IMR-90 (cell line): ENCODE measurements at places on chromosomes 1 and 21.
A peak's percentile ranks its signal among the peaks of the same experiment; 100 is the strongest.

DNA sequence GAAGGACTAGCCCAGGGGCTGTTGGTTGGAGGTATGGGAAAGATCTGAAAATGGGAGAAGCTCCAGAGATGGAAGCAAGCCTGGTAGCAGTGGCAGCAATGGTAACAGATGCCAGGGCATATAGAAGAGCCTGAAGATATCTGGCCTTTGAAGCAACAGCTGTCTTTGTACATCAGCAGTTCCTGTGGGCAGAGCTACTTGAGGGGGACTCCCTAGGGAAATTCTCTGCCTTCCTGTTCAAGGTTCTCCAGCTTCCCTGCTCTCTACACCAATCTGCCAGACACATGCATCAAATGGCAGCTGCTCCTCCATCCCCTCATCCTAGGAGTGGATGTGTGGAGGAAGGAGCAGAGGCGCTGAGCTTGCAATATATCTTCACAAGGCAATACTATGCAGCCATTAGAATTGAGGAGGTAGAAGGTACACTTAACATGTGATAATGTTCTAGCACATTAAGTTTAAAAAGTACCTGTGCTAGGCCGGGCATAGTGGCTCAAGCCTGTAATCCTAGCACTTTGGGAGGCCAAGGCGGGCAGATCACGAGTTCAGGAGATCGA, 2.2 kb downstream of the TMEM35B start:
- DNase-seq, result no peak

DNA sequence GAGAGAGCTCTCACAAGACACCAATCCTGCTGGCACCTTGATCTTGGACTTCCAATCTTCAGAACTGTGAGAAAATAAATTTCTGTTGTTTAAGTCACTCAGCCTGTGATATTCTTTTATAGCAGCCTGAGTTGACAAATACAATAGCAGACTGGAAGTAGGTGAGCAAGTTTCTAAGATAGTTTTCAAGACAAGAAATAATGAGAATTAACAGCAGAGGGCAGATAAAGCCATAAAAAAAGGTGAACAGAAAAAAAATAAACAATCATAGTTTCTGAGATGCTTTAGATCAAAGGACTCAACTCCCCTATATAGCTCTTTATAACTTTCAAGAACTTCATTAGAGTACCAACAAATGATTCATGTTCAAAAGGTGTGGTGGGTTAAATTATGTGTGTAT, 119.8 kb downstream of the PLPPR5 start:
- no peak for DNase-seq

DNA sequence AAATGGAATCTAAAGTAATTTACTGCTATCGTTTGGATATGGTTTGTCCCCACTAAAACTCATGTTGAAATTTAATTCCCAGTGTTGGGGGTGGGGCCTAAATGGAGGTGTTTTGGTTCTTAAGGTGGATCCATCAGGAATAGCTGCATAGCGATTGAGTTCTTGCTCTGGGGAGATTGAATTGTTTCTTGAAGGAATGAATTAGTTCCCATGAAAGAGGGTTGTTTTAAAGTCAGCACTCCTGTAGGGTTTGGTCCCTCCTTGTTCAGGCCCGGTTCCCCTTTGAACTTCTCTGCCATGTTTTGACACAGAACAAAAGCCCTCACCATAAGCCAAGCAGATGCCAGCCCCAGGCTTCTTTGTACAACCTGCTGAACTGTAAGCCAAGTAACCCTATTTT, 170.9 kb downstream of the COL11A1 start:
- DNase-seq, result no peak

GRCh38 chr21:31616216-31616615, 43.3 kb upstream of the SOD1 start:
- no peak for DNase-seq

DNA sequence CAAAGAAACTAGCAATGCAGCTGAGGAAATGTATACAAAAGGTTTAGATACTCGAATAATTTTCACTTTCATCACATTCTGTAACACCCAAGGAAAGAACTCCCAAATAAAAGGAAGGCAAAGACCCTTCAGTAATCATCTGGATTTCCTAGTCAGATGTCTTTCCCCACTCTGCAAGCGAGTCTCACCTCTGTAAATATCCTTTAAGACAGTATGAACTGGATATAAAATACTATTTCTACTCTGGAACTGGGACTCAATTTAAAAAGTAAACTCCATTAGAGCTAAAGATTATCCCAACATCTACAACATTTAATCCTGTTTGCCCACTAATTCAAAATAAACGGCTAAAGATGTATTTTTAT, 27.0 kb downstream of the C2CD2 start:
- no peak for DNase-seq

- no peak for DNase-seq
These were observed 433.0 kb downstream of the PTPRU start for GRCh38 chr1:29669158-29669871.

DNA sequence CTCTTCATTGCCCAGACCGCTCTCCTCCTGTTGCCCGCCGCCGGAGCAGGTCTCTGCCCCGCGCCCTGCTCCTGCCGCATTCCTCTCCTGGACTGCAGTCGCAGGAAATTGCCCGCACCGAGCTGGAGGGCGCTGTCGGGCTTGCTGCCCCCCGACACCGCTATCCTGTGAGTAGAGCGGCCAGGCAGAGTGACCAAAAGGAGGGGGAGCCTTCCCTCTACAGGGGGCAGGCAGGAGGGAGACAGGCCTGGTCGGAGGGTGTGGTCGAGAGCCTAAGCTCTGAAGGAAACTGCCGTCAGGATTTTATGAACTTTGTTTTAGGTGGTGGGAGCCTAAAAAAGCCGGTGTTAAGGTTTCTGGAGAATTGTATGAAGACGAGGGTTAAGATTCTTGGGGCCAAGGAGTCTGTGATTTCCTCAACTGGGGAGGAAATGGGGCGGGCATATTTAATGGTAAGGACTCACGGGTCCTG, 517 bp downstream of the LRIG2 start:
- DNase-seq, result peak; percentile 61

DNA sequence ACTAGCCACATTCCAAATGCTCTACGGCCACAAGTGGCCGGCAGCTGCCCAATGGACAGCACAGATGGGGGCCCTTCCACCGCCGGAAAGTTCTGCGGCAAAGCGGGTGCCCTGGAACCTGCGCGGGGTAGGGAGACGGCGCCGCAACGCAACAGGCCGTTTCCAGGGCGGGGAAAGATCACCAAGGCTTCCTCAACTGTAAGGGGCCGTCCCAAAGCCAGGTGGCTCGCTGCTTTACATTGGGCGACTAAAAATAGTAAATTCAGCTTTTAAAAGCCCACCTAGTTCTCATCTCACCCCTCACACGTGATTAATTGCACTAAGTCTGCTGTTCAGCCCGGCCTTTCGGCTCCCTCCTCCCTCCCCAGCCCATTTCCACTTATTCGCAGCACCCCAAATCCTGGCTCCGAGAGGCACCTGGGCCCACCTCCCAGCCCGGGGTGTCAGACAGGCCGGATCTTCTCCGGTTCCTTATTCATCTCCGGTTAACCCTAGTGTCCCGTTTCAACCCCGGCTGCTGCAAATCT, 643 bp downstream of the CFAP298 start:
- DNase-seq, result peak; percentile 18

GRCh38 chr1:67833602-67833940, 304 bp upstream of the GNG12 start:
- DNase-seq, result peak; percentile 61

- no peak for DNase-seq
These were observed 626 bp downstream of the CXADR start for GRCh38 chr21:17513214-17514123.

DNA sequence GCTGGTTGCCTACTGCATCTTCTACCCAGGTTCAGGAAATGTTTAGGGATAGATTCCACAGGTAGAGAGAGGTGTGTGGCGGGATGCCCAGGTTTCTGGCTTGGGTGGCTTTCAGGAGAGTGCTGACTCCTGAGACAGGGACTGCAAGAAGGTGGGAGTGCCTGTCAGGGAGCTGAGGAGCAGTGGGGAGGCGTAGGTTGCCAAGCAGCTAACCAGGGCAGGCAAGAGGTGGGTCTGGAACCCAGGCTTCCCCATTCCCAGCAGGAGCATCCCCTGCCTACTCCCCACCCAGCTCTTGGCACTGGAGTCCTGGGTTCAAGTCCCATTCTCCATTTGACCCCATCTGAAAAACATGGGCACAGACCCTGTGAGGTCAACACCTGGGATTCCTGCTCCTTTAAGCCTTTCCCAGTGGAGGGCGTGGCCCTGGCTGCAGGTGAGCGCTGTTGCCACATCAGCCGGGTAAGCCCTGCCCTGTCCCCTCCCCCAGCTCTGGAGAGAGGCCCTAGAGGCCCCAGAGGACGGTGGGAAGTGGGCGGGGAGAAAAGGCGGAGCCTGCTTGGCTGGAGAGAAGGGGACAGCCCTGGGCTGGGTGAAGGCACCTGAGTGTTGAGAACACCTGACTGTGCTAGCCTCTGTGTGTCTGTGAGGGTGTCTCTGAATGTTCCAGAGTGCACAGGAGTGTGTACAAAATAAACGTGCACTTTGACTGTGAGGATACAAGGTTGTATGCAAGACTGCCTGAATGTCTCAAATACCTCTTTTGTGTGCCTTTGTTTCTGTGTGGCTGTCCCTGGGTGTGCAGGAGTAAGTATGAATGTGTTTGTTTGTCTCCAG, 14.0 kb upstream of the SYNC start:
- no peak for DNase-seq

GRCh38 chr1:212310383-212310782, 25.2 kb downstream of the PPP2R5A start:
- DNase-seq, result no peak

DNA sequence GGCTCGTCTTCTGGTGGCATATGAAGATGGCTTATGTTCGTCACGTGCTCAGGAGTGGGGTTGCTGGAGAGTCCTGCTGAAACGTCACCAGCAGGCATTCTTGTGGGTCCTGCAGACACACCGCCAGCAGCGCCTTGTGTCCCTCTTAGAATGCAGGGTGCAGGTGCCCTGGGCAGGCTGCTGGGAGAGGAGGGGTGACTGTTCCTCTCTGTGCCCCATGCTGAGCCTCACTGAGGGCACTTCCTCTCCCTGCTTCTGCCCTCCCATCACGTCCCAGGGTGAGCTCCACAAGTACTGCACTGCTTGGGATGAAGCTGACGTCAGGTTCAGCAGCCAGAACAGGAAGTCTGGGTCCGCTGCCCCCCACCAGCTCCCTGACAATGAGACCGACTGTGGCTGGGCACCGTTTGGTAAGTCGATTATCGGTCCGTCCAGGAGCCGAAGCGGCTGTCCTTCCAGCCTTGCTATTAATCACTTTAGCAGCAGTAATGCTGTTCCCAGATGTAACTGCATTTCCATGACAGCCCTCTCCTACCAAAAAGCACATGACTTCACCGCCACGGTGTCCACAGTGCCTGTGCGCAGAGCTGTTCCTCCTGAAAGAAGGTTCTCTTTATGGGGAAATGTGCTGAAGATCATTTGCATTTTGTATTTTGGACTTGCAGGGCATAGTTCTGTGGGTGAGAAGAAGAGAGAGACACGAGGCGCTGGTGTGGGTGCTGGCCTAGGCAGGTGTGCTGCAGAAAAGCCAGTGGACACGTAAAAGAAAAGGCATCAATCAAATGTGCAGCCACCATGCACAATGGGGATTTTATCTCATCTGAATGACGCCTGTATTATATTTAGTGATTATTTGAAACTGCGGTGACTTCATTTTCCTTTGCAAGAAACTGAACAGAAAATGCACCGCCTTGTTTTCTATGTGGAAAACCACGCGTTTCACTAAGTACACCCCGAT, 21.0 kb downstream of the SLC37A1 start:
- DNase-seq, result no peak

GRCh38 chr21:26061437-26061836, 109.1 kb downstream of the APP start:
- DNase-seq, result peak; percentile 71

GRCh38 chr1:239997515-239998311, 94.0 kb upstream of the FMN2 start:
- DNase-seq, result no peak

DNA sequence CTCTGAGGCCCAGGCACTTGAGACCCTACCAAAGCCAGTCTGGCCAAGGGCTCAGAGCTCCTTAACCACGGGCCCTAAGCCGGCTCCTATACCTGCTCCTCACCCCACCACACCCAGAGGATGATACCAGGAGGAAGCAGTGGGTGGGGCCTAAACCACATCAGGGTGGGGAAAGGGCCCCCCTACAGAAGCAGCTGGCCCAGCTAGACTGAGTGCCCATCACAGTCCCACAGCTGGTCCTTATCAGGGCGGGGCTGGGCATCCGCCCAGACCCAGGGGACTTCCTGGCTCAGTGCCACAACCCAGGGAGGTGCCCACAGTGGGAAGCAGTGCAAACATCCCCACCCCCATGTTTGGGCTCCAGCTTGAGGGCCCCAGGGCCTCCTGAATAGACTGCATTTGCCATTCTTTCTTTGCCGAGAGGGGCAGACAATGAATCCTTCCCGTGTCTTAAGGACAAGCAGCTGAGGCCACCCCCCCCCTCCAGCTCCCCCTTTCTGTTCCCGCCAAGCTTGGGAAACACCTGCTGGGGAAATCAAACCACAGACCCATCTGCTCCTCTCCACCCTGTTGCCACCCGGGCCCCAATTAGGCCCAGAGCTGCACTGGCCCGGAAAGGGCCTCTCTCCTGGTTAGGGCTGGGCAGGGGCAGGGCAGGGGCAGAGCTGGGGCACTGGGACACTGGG, 6.2 kb downstream of the E2F2 start:
- no peak for DNase-seq

DNA sequence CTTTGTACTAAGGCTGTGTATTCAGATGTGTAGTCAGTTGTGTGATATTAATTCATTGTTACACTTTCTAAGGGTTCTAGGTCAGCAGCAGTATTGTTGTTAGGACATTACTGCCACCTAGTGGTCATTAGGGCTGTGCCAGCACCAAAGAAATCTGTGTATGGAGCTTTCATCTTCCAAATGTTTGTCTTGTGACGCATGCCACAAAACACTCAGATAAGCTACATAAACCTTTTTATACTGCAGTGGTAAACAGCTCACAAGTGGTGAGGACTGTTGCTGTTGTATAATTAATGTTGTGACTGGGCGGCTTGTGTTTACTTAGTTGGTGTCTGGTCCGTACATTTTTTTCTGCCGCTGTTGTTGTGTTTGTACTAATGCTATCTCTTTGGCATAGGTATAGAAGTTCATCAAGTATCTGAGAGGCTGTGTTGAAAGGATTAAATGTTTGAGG, 51.7 kb downstream of the S1PR1 start:
- peak; percentile 91 for DNase-seq

DNA sequence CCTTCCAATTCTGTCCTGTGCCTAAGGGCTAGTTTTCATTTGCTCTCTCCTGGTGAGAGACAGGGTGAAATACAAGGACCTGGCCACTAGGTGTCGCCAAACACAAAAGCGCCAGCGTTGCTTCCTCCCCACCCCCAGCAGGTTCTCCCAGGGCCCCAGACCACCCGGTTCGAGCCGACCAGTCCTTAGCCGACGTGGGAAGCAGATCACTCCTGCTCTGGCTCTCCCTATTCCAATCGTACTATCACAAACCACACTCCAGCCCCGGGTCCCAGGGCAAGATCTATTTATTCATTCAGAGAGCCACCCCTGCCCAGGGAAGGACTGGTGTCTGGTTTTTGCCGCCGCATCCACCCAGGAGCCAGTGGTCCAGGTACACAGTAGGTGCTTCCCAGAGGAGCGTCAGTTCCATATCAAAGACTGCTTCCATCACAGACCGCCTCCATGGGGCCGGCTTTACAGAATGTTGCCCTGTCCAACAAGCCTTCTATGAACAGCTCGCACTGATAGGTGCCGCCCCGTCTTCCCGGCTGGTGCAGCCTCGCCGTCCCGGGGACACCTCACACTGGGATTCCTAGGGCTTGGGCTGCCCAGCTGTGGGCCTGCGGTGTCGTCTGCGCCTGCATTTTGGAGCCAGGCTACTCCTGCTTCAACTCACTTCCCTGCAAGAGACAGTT, 35.0 kb downstream of the CTNNBIP1 start:
- peak; percentile 67 for DNase-seq
